ENCODE measurements at places on chromosomes 11 and 22. TPM values are rescaled to one million over a fixed set of nuclear protein-coding genes. Genes with fewer than 3 reads are reported as not detected.

The SLC25A45 gene
- total RNA-seq, result 6.7 TPM

The OR2AG2 gene
- 0.48 TPM for total RNA-seq

The GLB1L2 gene
- not detected for total RNA-seq

The PANX2 gene
- not detected for total RNA-seq

The NOX4 gene
- not detected for total RNA-seq

The PATE2 gene
- not detected for total RNA-seq

The CDON gene
- total RNA-seq, result 2.1 TPM

The OR51B5 gene
- not detected for total RNA-seq

The C2CD3 gene
- total RNA-seq, result 44.3 TPM

The NCF4 gene
- 116 TPM for total RNA-seq

The ACTN3 gene
- total RNA-seq, result not detected

The SLC29A2 gene
- 0.90 TPM for total RNA-seq

The ZBTB44 gene
- 62.8 TPM for total RNA-seq

The NCAPH2 gene
- 24.6 TPM for total RNA-seq

The DNAJB7 gene
- total RNA-seq, result not detected

The ARHGAP32 gene
- not detected for total RNA-seq

The HIKESHI gene
- 172 TPM for total RNA-seq

The MS4A15 gene
- not detected for total RNA-seq

The VSIG10L2 gene
- total RNA-seq, result not detected

The AQP11 gene
- 1.9 TPM for total RNA-seq
